ENCODE measurements at places on chromosomes 2 and 18.

DNA sequence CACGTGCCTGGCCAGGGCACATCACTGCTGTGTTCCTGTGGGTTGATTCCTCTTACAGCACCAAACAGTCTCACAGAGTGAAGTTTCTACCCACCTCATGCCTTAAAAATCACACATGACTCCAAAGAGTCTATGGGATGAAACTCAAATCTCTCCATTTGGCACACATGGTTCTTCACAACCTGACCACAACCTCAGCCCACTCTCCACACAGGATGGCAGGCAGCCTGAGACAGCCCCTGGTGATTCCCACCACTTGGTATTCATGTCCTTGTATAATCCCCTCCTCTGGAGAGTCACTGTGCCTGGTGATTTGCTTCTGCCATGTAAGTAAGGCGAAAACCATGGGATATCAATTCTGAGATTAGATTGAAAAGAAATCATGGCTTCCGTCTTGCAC is 46.2 kb downstream of the LBH start:
- DNase-seq, result no peak

GRCh38 chr2:46534589-46534988 is 55.2 kb downstream of the TMEM247 start:
- DNase-seq, result no peak

DNA sequence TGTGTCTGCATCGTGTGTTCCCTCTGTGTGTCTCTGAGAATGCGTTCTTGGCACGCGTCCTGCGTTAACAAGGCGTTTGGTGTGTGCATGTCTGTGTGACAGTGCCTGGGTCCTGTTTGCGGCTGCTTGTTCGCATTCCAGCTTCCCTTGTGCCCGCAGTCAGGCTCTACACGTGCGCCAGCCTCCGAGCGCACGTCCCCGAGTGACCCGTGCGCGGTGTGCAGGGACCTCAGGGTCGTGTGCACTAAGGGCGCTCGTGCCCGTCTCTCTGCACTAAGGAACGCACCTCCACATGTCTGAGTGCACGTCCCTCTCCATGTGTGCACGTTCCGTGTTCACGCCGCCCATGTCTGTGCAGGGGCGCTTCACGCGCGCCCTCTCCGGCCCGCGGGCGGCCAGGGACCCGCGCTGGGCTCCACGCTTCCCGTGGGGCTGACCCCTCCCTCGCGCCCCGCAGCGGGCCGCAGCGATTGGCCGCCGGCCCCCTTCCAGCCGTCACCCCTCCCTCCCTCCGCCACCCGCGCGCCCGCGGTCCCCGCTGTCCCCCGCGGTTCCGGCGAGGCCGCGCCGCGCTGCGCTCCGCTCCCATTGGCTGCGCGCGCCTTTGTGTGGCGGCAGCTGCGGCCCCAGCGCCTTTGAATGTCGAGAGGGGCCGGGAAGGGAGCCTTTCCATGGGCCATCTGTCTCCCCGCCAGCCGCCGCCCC is 229.4 kb downstream of the HAUS1 start:
- DNase-seq, result peak; percentile 92

DNA sequence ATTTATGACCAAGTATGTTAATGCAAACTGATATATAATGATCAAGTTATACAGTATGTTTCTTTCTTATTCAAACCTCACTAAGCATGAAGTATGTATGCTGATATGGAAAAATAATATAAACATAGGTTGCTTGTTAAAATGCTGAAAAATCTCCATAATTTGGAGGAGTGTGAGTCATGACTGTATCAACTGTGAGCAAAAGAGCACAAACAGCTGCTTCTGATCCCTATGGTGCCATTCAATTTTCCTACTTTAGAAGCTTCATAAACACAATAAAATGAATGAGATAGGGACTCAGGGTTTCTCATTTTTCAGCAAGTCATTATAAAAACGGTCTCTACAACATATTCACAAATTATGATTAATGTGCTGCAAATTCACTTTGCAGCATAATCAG is 129.9 kb upstream of the TFPI start:
- DNase-seq, result no peak
